NCI-H1694 treated with DMSO at 0.1 percent for 48 hours (cell line): ENCODE measurements at places on chromosomes 1 and 21.
A peak's percentile ranks its signal among the peaks of the same experiment; 100 is the strongest.

DNA sequence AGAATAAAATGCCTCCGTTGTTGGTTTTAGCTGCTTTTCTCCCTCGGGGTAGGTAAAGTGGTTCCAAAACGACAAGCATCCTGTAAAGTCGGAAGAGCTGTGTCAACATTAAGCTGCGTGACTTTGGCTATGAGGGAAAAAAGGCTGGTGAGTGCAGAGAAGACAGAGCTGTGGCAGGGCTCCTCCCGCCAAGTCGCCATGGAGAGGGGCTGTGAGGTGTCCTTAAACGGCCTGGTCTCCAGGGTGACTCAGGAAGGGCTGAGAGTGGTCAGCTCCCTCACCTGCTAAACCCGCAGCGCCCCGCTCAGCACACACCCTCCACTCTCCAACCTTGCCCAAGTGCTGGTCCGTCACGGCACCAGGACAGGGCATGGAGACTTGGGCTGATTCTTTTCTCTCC, 91.6 kb upstream of the SAMD11 start:
- DNase-seq: no peak

DNA sequence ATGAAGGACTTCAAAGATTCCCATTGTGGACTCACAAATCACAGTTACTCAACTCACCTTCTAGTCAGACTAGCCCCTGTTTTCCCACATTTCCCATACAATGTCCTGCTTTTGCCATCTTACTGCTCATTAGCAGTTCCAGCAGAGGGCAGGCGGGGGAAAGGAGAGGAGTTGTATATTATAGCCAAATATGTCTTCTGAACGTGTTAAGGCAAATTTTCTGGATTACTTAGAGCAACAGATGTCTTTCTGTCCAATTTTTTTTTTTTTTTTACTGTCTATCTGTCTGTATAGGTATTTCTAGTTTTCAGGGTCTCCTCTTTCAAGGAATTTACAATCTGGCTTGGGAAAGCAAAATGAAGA, 29.9 kb upstream of the DDAH1 start:
- DNase-seq: no peak

DNA sequence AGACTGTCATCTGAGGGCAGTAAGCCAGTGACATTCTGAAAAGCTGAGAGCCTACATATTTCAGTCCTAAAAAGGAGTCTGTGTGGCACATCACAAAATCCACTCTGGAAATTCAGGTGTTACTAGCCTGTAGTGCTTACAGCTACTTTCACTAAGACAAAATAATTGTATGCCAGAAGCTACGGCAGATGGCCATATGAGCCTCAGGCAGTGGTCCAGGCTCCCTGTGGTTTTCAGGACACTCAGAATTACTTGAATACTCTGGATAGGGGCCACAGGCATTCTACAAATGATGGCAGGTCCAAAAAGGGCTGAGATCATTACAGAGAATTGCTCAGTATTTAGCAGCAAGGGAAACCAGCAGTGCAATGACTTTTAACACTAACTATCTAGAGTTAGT, 527.1 kb downstream of the MRPL39 start:
- DNase-seq: peak; percentile 98

GRCh38 chr1:167476061-167476460, 42.3 kb downstream of the CD247 start:
- DNase-seq: no peak

GRCh38 chr1:89833183-89834082, 12.6 kb downstream of the LRRC8D start:
- DNase-seq: no peak

DNA sequence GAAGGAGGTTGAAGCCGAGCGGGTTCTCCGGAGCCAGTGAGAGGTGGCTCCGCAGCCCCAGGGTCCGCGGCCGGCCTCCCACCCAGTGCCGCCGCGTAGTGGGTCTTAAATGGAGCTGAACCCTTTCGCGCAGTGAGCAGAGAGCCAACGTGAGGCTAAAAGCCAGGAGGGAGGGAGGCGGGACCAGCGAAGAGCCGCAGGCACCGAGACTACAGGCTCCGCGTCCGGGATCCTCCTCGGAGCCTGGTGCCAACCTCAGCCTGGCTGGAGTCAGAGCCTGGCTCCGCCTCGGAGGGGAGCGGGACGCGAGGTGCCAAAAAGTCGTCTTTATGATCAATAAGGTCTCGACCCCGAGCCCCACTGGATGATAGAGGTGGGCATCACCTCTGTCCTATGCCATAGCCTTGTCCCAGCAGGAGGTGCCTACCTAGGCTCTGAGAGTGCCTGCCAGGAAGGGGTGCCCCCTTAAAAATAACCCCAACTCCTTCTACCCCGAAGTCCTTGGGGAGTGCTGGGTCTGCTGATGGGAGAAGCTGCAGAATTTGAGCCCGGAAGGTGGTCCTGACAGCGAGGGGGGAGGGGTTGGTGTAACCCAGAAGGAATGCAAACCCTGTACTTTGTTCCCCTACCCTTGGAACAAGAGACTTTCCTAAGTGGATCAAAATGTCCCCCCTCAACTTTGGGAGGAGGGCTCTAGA, 1.6 kb downstream of the IGSF21 start:
- peak; percentile 22 for DNase-seq

DNA sequence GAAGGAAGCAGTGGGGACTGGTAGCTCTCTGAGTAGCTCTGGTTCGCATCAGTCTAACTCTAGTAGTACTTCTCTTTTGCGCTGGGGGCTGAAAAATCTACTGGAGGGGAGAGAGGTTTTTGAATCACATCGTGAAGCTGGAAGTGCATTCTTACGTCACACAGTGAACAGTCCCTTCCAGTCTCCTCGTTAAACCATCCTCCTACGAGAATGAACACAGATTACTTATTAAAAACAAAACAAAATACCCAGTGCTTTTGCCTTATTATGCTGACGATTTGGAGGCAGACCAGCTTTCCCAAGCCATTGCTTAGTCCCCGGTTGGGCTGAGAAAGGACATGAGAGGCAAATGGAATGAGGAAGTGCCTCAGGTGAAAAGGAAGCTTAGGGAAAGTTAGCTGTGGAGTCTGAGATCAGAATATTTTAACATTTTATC, 16.1 kb downstream of the HUNK start:
- no peak for DNase-seq

DNA sequence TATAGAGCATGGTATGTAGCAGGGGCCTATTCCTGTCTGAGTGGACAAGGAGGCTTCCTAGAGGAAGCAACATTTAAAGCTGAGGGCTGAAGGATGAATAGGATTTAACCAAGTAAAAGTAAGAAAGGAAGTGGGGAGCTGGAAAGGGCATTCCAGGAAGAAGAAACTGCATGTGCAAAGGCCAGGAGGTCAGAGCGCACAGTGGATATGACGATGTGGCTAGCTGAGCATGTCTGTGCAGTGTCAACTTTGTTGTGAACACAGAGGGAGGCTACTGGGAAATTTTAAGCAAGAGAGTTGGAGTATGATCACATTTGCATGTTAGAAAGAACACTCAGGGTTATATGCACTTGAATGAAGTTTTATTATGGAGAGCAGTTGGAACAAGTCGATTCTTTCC, 28.6 kb upstream of the JUN start:
- DNase-seq: no peak

DNA sequence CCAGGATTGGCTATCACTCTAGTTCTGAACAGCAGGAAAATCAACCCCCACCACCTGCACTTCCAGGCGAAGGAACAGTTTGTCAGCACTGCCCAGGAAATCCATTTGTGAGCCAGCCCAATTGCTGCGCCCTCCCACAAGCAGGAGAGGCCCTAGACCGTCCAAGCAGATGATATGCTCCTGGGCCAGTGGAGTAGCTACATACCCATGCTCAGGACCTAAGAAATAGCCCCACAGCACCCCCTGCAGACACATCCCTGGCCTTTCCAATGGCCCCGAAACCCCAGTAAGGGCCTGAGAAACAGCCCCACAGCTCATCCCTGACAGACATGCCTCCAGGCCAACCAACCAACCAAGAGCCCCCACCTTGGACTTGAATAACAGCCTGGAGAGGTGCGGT, 111.5 kb upstream of the ZC3H11B start:
- no peak for DNase-seq

- DNase-seq: no peak
These were observed 87.9 kb downstream of the ARHGEF10L start for GRCh38 chr1:17627239-17628052.

GRCh38 chr1:91283421-91283726, 121.3 kb downstream of the HFM1 start:
- DNase-seq: no peak

DNA sequence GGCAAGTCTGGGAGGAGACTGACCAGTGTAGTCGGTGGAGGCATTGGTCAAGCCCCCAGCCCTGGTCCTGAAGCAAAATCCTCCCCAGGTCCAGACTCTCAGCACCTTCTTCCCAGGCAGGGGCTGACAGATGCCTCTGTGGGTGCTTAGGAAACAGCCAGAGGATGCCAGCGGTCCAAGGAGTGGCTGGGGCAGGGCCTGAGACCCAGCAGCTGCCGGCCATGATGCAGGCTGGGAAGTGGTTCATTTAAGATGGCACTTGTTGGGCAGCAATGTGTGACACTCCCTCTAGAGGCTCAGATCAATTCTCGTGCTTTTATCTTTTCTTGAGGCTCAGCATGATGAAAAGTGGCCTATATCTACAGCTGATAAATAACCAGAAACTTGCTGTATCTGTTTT, 165.0 kb upstream of the VAMP3 start:
- DNase-seq: no peak

GRCh38 chr1:110501488-110502132, 17.4 kb downstream of the KCNA10 start:
- DNase-seq: no peak

- no peak for DNase-seq
These were observed 372.3 kb downstream of the TTLL7 start for GRCh38 chr1:83626603-83627002.

DNA sequence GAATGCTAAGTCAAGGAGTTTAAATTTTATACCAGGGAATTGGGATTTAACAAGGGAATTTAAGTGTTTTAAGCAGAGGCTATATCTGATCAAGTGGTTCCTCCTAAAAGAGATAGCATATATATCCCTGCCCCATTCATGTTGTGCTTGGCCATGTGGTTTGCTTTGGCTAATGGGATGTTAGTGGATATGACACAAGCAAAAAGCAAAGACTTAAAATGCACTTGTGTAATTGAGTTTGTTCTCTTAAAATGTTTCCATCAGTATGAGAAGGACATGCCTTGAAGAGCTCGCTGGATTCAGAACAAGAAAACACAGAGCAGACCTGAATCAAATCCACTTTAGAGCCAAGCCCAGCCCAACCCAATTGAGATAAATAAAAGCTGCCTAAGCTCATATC, 22.4 kb downstream of the C1orf87 start:
- DNase-seq: no peak

DNA sequence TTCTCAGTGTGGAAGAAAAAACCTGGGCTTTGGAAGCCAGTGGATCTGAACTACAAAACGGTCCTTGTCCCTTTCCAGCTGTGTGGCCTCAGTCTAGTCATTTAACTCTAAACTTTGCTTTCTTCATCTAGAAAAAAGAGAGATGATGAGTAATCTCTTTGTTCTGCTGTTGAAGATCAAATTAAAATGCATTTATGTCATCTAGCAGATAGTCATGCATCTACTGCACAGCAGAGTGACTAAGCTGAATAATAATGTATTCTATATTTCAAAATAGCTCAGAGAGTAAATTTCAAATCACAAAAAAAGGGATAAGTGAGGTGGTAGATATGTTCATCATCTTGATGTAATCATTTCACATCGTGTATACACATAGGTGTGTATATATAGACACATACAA, 473.2 kb downstream of the DSCAM start:
- no peak for DNase-seq

DNA sequence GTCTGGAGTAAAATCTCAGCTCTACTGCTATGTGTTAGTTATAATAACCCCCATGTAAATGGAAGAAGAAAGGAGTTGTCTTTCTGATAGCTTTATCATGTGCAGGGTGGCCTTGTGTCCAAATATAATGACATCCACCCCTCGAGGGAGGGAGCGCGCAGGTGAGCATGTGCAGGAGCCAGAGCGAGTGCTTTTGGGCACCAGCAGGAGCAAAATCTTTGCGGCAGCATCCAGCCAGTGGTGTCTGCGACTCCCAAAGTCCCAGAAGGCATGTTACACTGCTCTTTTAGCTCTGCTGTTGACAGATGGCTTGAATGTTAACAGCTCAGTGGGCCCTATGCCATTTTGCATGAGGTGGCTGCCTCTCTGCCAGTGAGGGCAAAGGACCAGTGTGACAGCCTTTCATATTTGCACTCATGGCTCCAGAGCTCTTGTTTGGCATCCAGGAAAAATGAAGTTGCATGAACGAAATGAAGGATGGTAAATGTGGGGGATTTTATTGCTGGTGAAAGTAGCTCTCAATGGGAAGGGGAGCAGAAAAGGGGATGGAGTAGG, 146.7 kb downstream of the HMCN1 start:
- peak; percentile 96 for DNase-seq

GRCh38 chr1:101278845-101279244, 42.0 kb downstream of the S1PR1 start:
- no peak for DNase-seq

GRCh38 chr1:74937176-74937575, 197.0 kb upstream of the LHX8 start:
- peak; percentile 64 for DNase-seq

DNA sequence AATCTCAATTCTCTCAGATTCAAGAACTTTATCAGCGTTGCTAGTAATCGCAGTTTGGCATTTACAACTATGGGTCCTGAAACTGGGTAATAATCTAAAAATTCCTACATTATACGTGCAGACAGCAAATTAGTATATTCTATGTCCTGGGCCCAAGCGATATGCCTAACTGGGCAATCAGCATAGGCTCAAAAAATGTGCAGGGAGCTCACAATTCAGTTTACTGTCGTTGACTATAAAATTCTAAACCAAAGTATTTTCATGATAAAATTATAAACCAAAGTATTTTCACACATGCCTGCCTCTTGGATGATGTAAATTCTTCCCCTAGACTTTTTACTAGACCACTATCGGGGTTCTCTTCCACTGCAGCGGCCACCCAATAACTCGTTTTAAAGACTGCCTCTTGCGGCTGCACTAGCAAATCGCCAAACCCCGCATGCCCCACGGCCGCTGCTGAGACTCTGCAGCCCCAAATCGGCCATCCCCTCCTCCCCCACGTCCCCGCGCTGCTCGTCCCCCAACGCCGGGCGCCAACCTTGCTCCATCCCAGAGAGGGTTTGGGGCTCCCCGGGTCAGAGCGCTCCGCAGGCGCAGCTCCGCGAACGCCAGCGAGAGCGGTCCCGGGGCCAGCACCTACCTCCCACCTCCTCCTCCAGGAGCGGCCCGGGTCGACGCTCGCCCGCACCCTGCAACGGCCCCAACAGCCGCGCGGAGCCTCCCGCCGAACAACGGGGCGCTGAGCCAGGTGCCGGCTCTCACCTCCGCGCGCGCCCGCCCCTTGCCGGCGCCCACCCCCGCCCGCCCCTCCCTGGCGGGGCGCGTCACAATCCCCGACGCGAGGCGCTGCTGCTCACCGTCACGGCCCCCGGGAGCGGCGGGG, 506 bp downstream of the SSX2IP start:
- peak; percentile 36 for DNase-seq

DNA sequence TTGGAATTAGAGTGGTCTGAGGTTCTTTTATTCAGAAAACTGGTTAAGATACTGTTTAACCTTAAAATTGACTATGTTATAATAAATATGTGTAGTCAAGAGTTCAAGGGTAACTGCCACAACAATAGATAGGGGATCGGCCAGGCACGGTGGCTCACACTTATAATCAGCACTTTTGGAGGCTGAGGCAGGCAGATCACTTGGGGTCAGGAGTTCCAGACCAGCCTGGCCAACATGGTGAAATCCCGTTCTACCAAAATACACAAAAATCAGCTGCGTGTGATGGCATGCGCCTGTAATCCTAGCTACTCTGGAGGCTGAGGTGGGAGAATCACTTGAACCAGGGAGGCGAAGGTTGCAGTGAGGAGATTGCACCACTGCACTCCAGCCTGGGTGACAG, 39.5 kb downstream of the PDC start:
- no peak for DNase-seq
